ENCODE measurements at places on chromosomes 5 and 9. TPM values are rescaled to one million over a fixed set of nuclear protein-coding genes. Genes with fewer than 3 reads are reported as not detected.

DNA sequence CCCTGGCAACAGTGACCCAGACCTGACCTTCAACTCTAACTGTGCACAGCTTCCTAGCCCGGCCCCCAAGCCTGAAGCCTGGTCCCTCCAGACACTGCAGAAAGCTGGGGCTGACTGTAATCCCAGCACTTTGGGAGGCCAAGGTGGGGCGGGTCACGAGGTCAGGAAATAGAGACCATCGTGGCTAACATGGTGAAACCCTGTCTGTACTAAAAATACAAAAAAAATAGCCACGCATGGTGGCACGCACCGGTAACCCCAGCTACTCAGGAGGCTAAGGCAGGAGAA is 35.9 kb downstream of the ADAMTS2 start:
- DNase-seq, result no peak

TMEM171 gene
- not detected for polyA plus RNA-seq

CBY3 gene
- polyA plus RNA-seq, result not detected

DNA sequence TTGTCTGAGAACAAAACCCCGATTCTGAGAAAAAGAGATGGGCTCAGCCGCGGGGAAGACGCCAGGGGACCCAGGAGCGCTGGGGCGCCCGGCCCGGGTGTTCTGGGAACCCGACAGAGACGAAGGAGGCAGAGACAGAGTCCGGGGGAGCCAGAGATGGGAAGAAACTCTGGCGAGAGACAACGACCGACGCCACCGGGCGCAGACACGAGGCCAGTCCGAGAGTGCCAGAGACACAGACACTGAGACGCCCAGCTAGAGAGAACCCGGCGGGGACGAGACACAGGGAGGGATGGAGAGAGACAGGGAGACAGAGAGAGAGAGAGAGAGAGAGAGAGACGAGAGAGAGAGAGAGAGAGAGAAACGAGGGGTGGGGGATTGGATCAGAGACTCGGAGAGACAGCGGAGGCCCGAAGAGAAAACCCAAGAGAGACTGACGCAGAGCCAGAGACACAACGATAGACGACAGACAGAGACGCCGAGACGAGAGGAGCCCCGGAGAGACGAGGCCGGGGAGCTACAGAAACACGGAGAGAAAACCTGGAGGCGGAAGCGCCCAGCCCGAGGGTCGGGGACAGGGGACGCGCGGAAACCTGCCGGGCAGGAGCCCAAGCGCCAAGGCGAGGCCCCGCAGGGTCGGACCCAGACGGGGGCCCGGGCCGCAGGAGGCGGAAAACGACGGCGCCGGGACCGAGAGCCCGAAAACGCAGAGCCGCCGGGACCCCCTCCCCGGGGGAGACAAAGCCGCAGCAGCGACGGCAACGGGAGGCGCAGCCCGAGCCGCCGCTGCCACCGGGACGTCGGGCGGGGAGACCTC is 3.3 kb downstream of the NR5A1 start:
- no peak for DNase-seq

DNA sequence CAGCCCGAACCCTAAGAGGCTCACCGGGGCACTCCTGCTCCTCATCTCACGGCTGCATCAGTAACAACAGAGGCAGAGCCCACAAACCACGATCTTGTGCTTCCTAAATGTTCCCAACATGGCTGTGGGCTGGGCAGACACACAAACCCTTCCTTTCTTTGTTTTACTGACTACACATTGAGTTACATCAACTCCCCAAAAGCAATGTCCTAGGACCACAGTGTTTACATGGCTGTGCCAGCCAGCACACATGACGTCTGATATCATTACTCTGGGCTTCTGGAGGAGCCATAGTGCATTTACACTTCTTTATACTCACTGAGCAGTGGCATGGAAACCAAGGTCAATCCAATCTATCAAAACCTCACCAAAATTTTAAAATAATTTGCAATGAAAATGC is 101.4 kb downstream of the LHFPL2 start:
- DNase-seq, result no peak
